ENCODE measurements at places on chromosomes 6 and 20.

- no peak for DNase-seq
Observed at GRCh38 chr6:83884523-83884922, 25.0 kb downstream of the CYB5R4 start.

DNA sequence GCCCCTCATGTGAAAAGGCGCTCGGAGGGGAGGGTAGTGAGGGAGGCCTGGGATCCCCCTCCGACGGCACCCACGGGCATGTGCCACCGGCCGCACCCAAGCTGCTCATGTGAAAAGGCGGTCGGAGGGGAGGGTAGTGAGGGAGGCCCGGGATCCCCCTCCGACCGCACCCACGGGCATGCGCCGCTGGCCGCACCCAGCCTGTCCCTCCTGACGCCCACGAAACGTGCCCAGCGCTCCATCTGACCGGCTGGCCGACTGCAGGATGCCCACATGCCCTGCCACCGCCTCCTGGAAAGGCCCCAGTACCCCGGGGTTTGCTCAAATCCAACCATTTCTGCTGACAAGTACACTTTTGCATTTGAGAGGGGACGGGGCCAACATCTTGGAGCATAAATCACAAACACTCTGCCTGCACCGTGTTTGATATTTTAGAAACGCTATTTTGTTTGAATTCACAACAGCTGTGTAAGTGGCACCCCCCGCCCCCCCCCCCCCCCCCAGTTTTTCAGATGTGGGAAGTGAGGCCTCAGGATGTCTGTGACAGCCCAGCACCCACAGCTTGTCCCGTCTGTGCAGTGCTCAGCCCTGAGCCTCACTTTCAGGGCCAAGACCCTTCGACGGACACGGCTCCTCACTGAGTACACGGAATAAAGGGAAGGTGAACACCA lies 34.1 kb downstream of the SLC2A4RG start:
- DNase-seq, result no peak

DNA sequence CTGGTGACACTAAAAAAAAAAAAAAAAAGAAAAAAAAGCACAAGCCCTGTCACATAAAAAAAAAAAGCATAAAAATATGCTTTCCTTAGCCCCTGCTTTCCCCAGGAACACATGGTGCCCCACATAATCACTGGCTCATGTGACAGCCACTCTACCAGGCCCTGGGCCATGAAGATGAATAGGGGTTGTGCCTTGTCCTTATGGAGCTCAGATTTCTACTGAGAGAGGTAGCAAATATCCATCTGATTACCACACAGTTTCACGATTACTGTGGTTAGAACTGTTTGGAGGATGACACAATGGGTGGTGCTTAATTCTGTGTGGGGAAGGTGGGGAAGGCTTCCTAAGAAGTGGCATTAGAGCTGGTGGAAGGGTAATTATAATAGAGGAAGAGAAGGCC lies 9.3 kb downstream of the RAET1E start:
- no peak for DNase-seq

DNA sequence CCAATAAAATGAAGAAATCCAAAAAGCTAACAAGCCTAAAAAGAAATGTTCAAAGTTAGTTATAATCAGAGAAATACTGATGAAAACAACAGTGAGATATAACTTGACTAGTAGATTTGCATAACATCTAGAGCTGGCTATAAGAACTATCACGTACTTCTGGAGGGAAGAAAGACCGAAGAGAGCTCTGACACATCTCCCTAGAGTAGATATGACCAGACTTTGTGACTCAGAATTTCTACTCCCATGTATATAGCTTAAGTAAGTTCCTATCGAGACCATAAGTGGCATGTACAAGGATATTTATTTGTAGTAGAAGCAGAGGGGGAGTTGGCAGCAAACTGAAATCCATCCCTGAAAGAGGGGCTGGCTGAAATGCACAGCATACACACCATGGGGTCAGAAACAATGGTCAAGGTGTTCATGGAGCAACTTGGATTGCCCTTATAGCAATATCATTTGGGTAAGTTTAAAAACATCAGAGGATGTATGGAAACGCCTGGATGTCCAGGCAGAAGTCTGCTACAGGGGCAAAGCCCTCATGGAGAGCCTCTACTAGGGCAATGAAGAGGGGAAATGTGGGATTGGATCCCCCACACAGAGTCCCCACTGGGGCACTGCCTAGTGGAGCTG lies 25.6 kb upstream of the IL17A start:
- no peak for DNase-seq

DNA sequence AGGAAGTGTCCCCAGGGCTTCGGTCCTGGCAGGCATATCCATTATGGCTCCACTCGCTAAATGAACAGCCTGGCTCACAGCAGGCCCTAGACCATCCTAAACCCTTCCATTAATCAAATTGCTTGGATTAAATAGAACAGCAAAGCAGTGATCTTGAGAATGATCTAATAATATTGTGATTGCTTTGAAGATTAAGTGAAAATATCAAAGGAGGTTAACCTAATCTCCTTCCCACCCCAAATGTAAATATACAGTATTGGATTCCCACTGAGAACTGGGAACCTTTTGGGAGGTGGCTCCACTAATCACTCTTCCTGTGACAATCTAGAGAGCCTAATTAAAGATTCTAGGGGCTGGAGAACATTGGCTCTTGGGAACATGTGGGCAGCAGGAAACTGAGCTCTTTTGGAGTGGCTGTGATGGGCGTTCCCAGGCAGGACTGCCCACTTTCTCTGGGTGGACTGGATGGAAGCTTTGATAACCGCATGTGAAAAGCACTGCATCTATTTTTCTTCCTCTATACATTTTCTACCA lies 68.3 kb upstream of the FRMD1 start:
- DNase-seq, result no peak

DNA sequence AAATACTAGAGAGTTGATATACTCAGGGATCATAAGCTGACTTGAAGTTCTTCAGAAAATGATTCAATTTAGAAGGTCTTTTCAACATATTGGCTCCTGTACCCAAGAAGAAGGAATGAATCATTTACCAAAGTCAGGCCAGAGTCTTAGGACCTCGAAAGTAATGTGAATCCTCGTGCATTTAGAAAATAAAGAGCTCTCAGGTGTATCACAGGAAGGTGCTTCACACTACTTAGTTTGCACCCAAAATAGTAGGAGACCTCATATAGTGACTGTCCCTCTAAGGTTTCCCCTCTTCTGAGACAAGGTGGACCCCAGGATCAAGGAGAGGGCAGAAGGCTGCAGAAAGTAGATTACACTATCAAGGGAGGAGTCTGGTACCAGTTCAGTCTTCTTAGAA lies 71.8 kb downstream of the F13A1 start:
- DNase-seq, result no peak

- no peak for DNase-seq
Observed at GRCh38 chr6:143564484-143565017, 53.0 kb upstream of the FUCA2 start.

GRCh38 chr6:40695114-40695513 lies 108.0 kb upstream of the LRFN2 start:
- no peak for DNase-seq

Measured in activated CD8-positive, alpha-beta memory T cell treated with anti-CD3 and anti-CD28 coated beads for 1 hour (primary cell).